ENCODE measurements at places on chromosomes 7 and 10.

GRCh38 chr10:61643316-61643751 is 19.4 kb upstream of the CABCOCO1 start:
- DNase-seq, result peak; percentile 70

- no peak for DNase-seq
Measured at GRCh38 chr10:88187472-88187871, 324.0 kb downstream of the PTEN start.

- DNase-seq, result no peak
Measured at GRCh38 chr10:50325449-50326171, 74.3 kb upstream of the ASAH2 start.

DNA sequence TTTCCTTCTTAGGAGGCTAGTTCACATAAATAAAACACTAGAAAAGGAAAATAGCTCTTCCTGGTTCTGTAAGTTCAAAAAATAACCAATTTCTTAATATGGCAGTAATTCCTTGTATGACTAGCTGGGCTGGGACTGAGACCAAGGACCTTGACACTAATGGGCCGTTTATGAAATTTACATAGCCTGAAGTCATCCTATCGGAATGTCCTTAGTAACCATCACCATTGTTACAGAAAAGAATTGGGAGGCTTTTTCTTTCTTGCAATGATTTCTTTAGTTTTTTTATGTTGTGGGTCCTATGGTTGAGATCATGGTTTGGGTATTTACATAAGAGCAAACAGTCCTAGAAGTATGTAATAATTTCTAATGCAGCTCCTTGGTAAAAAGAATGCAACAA is 87.1 kb upstream of the HDAC9 start:
- no peak for DNase-seq

- no peak for DNase-seq
Measured at GRCh38 chr10:11235771-11236170, 218.1 kb downstream of the CELF2 start.

- no peak for DNase-seq
Measured at GRCh38 chr10:71790749-71791440, 17.6 kb upstream of the VSIR start.

DNA sequence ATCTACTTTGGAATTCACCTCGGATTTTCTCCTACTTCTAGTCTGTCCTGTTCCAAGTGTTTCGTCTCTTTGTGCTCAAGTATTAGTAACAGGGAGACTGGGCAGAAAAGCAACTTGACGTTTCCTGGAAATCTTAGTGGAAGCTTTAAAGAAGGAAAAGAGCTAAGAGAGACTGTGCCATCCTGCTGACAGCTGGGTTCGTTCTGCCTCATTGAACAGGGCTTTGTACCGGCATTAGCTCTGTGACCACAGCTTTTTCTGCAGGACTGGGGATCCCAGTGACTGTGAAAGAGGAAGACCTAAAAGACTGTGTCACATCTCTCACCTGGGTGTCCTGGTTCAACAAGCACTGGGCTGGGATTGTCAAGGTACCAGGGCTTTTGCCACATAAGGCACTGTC is 70.8 kb upstream of the CDCA7L start:
- DNase-seq, result no peak

DNA sequence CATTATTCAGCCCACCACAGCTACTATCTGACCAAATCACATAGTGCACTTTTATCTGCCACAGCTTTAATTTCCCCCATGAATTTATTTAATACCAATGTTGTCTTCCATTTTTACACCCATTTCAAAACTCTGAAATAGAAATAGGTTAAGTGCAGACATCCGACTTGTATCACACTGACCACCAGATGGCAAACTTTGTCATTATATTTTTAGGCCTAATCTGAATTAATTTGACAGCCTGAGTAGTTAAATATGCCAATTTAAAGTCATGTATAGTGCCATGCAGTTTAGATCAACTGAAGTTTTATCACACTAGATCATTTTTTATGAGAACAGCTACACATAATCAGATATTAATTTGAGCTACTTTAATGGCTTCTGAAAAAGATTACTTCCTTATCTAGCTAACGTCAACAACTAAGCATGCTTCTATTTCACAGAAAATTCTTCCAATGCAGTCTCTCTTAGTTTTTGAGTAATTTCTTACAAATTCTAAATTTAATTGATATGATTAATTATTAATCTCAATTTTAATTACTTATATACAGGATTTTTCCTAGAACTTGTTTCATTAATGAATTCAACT is 566.4 kb downstream of the GFRA1 start:
- no peak for DNase-seq

DNA sequence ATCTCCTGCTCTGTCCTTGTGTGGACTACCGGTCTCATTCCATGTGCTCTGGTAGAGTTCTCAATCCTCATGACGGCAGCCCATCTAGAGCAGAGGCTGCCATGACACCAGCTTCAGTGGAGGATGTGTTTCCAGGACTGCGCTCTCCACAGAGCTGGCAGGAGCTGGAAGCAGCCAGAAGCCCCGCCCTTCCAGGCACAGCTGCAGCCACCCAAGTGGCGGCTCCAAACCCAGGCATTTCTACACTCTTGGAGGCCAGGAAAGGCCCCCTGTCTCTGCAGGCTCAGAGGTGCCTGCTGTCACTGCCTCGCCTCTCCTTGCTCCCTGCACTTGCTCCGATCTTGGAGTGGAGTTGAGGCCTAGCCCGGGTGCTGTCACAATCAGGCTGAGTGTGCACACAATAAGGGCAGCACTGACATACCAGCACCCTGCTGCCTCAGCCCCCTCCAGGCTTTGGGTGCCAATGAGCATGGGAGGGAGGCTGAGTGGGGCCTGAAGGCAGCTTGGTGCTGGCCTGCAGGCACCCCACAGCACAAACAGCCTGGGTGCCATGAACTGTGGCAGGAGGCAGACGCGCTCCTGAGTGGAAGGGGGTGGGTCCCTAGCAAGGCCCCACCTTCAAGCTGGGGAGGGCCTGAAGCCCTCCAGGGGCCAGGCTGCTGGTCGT is 122.1 kb downstream of the LRRN3 start:
- no peak for DNase-seq

DNA sequence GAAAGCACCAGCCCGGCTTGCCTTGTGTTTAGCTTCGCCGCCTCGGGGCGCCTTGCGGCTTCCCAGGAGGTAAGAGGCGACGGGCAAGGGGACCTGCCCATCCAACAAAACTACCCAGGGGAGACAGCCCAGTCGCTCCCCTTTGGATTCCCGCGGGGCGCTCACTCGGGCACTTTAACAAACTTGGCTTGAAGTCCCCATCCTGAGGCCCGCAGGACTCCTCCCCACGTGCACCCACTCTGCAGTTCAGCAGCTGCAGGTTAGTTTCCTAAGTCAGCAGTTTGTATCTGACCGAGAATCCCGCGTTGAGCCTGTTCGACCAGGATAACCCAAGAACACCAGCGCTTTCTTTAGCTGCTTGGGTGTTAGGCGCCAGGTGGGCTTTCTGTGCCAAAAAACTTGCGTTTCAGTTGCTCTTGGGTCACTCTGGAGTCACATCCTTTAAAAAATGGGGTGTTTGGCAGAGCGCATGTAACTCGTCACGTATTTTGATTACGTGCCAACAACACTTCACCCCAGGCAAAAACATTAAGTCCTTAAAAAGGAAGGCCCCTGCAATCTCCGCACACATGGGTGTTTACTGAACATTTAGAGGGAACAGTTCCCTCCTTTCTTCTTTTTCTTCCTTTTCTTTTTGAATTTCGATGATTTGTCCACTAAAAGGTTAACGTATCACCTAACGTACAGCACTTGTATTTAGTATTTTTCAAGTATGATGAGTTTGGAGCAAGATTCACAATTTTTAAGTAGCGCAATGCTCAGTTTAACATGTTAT is 876 bp downstream of the DNAH11 start:
- peak; percentile 40 for DNase-seq

GRCh38 chr7:18082169-18082568 is 54.5 kb upstream of the PRPS1L1 start:
- no peak for DNase-seq

DNA sequence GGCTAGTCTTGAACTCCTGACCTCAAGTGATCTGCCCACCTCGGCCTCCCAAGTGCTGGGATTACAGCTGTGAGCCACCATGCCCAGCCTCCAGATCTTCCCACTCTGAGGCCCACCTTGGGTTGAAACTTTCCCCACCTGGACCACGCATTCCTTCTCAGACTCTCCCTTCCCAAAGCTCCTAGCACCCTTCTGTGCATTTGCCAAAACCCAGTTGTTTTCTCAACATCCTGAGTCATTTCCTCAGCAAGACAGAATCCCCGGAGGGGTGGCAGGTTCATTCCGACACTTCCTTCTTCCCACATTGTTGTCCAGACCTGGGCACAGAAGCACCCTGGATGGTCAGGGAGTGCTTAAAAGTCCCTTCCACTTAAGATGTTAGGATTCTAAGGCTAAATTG is 28.9 kb downstream of the BAG3 start:
- no peak for DNase-seq

GRCh38 chr7:66964411-66964810 is 31.0 kb downstream of the SBDS start:
- no peak for DNase-seq

- no peak for DNase-seq
Measured at GRCh38 chr10:83995738-83996331, 143.5 kb upstream of the GHITM start.

DNA sequence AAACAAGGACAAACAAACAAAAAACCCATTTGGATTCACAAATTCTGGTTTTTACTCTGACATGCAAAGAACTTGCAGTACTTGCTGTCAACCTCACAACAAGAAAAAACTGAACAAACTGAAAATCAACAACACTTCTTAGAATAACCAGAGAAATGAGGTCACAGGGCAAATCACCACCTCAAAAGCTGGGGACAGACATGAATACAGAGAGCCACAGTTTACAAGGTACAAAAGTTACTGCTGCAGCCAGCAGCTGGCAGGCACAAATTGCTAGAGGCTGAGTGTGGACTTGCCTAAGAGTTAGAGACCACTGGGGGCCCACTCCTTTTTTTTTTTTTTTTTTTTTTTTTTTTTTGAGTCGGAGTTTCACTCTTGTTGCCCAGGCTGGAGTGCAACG is 15.0 kb upstream of the RNF32 start:
- DNase-seq, result no peak

DNA sequence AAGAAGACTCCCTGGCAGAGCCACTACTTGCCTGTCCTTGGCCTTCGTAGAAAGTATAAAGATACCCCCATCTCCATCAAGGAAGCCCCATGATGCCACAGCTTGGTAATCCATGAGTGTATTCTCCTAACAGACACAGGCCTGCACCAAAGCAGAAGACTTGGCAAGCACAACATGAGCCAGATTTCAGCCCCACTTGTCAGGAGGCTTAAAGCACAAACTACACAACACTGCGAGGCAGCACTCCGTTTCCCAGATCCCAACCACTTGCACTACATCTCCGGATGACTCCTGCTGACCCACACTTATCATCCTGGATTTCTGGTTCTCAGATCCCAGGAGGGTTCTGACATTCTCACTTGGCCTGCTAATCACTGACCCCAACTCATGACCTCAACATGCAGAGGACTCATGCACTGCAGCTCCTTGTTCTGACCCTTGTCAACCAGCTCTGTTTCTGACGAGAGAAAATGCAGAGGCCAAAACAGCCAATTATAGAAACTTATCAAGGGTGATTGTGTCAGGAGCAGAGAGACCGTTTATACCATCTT is 100.8 kb downstream of the RELN start:
- DNase-seq, result no peak

GRCh38 chr7:44336491-44336890 is 11.1 kb upstream of the CAMK2B start:
- no peak for DNase-seq

DNA sequence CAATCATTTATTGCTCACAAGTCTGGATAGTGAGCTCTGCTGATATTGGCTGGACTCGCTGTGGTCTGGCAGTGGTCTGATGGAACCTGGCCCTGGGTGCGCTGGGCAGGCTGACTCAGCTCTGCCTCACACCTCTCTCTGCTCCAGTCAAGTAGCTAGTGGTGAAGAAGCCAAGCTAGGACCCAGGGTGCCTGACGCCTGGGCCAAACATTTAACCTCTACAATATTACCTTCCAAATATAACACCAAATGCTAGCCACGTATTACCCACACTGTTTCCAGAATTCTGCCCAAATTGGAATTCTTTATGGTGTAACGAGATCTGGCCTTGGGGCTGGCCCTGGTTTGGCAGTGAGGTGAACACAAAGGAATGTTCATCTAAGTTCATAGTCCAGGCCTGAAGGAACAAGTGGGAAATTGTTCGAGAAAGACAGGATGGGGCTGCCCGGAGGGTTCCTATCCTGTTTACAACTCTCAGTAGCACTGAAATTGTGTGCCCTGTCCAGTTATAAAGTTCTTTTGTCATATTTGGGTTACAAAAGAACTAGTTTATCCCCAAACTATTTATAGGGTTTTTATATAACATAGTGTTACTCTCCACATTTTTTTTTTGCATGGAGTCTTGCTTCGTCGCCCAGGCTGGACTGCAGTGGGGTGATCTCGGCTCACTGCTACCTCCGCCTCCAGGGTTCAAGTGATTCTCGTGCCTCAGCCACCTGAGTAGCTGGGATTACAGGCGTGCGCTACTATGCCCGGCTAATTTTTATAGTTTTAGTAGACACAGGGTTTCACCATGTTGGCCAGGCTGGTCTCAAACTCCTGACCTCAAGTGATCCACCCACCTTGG is 16.3 kb downstream of the OR2AE1 start:
- DNase-seq, result no peak

- no peak for DNase-seq
Measured at GRCh38 chr10:97974526-97975525, 55.6 kb downstream of the CRTAC1 start.

DNA sequence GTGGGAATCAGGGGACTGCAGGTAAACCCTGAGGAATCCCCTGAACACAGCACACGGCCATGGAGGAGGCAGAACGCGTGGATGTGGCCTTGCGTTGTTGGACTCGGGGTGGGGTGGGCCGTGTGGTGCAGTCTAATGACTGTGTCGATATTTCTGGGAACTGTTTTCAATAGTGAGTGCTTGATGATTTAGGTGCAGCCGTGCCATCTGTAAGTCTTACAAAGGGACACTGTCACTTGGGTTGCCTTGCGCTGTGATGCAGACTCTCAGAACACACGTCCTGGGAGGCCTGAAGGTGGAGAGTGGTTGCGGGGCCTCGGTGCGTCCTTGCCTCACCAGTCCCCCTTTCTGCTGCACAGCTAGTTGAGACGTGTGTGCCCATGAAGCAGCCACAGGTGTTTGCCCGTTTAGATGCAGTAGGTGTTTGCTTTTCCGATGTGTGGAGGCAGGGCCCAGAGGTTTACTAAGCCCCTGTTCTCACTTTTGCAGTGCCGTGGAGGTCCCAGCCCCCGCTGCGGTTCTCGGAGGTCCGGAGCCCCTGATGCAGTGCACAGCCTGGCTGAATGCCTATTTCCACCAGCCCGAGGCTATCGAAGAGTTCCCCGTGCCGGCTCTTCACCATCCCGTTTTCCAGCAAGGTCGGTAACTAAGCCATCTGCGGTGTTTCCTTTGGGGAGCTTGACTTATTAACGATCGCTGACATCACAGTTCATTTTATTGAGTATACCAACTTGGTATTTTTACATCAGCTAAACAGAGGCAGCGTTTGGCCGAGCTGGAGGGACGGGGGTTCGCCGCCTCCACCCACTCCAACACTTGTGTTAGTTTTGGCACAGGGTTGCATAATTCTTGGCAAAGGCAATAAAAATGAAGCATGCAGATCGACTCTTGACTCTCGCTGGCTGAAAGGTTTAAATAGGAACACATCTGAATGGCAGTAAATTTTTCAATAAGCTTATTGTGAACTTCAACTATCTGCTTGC is 240.7 kb downstream of the MGMT start:
- no peak for DNase-seq

- DNase-seq, result no peak
Measured at GRCh38 chr7:590731-591551, 71.3 kb upstream of the PDGFA start.
